ENCODE measurements at places on chromosomes 12 and 14.

- no peak for DNase-seq
Observed at GRCh38 chr14:91264151-91265150, 19.9 kb upstream of the GPR68 start.

- DNase-seq: no peak
Observed at GRCh38 chr14:75626396-75626795, 34.3 kb downstream of the ERG28 start.

DNA sequence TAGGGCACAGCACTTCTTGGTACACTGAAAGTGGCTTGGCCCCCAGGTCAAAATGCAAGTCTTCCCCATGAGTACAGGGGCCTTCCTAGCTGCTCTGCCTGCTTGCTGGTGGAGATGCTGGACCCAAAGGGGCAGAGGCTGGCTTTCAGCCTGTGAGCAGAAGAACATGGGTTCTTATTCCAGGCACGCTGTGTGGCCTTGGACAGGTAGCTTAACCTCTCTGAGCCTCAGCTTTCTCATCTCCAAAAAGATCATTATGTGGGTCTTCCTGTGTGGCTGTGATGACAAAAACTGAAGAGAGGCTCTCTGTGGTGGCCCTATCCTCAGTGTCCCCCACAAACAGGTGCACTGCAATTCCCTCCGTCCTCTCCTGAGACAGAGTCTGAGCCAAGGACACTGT is 45.6 kb upstream of the TUNAR start:
- DNase-seq: no peak

DNA sequence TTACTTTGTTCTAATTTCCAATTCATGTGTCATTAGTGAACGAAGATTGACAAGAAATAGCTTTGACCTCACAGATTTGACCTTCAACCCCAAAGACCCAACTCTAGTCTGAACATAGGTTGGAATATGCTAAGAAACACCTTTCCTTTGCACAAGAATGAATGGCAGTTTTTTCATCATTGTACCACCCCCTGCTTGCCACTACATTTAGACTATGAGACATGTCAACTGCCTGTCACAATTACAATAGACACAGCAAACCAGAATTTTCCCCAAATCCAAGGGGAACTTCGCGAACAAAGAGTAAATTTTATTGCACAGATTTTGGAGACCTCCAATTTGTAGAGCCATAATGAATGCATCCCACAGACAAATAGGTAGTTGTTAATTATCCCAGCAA is 535.4 kb downstream of the PRKD1 start:
- no peak for DNase-seq

- DNase-seq: no peak
Observed at GRCh38 chr14:70527501-70528105, 7.2 kb downstream of the ADAM20 start.

- DNase-seq: no peak
Observed at GRCh38 chr14:31196839-31197492, 10.6 kb downstream of the HECTD1 start.

DNA sequence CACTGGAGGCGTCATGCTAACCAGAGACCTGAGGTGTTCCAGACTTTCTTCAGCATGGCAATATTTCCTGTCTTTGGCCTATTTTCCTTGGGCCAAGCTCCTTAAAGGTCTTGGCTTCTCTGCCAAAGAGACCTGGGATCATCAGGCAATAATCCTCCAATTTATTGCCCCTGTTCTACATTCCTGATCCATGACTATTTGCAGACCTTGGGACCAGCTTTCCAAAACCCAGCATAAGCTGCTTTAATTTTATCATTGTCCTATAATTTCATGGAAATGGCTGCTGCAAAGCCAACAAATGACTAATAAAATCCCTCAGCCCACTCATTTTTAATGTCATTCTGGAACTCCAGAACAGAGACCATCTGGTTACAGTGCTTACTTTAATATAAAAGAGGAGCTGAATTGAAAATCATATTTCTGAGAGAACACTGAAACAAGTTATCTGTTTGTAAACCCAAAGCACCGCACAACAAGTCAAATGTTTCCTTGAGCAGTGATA is 166.9 kb upstream of the BTG1 start:
- no peak for DNase-seq

DNA sequence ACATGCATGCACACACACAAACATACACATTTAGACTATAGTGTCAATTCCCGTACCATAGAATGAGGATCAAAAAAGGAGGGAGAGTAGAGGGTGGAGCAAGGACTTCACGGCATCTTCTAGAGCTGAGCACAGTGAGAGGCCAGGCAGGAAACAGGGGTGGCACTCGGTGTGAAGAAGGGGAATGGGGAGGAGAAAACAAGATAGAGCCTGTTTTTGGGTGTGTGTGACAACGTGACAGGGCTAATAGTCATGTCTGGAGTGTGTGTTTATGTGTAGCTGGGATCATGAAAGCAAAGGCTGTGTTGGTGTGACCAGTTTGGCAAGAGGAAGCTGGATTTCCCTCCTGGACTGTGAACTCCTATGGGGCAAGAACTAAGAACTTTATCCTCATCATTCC is 9.9 kb upstream of the ACVR1B start:
- no peak for DNase-seq

DNA sequence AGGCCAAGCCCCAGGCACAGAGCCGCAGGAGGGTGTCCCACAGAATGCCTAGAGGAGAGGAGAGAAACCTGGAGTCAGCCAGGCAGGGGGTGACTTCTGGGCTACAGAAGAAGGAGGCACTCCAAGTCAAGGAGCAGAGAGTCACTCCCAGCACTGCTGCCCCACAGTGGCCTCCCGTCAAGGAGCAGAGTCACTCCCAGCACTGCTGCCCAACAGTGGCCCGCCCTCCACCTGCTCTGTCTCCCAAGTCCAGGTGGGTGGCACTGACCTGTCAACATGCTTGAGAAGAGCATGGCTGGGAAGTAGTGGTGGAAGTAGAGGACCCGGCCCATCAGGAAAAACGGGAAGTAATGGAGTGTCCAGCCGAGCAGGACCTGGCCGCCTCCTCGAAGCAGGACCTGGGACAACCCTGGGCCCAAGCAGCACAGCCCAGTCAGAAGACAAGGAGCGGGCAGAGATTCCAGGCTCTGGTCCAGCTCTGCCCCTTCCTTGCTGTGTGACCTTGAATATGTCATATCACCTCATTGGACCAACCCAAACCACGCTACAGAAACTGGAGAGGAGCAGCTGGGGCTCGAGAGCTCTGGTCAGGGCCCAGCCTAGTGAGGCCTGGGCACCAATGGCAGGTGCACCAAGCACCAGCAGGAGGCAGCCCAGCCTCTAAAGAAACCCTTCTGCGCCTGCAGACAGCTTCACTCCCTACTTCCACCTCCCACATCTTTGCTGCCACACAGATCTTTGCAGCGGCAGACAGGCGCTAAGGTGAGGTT is 7.6 kb upstream of the NGB start:
- no peak for DNase-seq

- DNase-seq: peak; percentile 56
Observed at GRCh38 chr14:99230208-99231151, 41.5 kb downstream of the BCL11B start.

- no peak for DNase-seq
Observed at GRCh38 chr12:80472236-80472635, 28.2 kb downstream of the PTPRQ start.

DNA sequence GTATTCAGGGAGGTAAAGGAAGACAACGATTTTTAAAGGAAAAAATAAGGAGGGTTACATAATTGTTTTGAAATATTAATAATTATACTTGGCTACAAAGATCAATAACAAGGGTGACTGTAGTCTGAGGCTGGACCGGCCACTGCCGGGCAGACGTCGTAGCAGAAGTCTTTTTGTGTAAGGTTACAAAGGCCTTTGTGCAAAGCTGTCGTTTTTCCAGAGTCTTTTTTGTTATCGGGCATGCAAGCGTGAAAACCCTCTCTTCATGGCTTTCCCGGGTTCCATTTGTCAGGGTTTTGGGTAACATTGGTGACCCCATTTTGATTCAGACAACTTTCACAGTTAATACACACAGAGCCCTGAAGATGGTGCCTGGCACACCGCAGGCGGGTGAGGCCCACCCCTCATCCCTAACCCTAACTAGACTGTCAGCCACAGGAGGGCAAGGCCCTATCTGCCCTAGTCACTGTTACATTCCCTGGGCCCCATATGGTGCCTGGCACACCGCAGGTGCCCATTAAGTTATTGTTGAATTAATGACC is 31.3 kb downstream of the RILPL1 start:
- no peak for DNase-seq

DNA sequence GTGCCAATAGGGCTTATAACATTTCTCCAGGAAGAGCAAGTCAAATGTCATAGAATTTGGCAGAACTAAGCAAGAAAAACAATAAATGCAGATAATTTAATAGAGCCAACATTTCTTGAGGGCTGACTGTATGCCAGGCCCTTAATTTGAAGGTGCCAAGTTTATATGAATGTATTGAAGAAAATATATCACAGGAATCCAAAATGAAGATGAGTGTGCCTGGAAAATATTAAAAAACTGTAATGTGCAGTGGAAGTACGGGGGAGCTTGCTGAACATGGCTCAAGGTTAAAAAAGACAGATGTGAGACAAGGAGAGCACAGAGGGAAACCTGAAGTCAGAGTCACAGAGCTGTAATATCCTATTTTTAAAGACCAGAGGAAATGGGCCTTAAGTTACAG is 16.4 kb downstream of the NR1H4 start:
- no peak for DNase-seq

GRCh38 chr12:132924356-132924755 is 31.8 kb downstream of the ZNF605 start:
- DNase-seq: no peak

GRCh38 chr12:130977743-130978095 is 24.0 kb downstream of the ADGRD1 start:
- no peak for DNase-seq

DNA sequence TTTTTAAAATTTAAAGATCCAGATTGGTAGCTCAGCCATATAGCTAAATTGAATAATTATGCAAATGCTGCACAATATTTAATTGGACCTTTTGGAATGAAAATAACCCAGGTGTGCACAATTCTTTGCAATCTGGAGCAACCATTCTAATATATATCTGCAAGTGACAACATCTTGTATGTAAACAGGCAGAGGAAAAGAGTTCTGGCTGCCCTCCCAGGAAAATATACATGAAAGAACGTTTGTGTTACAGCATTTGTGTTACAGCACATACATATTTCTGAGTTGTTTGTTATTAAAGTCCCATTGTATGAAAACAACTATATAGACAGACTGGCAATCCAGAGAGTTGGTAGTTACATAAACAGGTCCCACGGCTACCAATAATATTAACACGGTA is 377.5 kb downstream of the DIO2 start:
- no peak for DNase-seq

- DNase-seq: no peak
Observed at GRCh38 chr12:12668005-12668404, 28.0 kb downstream of the GPR19 start.

GRCh38 chr12:54044425-54045103 is 9.1 kb upstream of the HOXC4 start:
- no peak for DNase-seq

DNA sequence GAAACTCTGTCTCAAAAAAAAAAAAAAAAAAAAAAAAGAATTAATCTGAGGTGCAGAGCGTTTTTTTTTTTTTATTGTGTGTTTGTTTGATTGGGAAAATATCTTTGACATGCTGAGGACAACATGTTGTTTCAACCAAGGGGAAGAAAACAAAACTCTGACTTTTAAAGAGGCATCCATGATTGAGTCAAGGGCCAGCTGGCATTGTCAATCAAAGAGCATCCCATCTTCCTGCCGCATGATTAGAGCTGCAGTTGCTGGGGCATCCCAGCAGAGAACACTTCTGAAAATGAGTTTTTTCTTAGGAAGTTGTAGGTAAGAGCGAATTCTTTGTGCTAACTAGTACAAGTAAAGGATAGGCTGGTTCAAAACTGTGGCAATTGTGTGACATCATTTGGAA is 200.9 kb upstream of the DAAM1 start:
- DNase-seq: no peak

DNA sequence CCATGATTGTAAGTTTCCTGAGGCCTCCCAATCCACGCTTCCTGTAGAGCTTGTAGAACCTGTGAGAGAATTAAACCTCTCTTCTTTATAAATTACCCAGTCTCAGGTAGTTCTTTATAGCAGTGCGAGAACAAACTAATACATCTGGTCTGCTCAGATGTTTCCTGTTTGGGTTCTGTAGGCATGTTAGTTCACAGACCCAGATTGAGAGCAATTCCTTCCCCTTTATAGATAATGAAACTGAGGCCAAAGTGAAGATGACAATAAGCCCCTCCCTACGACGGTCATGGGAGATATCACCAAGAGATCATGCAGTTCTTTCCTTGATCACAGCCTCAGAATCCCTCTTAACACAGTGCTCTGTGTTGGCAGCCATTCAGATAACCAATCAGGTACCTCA is 76.5 kb upstream of the CLMN start:
- no peak for DNase-seq

- DNase-seq: no peak
Observed at GRCh38 chr14:24556756-24557155, 19.3 kb downstream of the CTSG start.
